ENCODE measurements at places on chromosomes 12 and 14.

- no peak for DNase-seq
Measured at GRCh38 chr14:33413381-33413780, 474.7 kb downstream of the NPAS3 start.

DNA sequence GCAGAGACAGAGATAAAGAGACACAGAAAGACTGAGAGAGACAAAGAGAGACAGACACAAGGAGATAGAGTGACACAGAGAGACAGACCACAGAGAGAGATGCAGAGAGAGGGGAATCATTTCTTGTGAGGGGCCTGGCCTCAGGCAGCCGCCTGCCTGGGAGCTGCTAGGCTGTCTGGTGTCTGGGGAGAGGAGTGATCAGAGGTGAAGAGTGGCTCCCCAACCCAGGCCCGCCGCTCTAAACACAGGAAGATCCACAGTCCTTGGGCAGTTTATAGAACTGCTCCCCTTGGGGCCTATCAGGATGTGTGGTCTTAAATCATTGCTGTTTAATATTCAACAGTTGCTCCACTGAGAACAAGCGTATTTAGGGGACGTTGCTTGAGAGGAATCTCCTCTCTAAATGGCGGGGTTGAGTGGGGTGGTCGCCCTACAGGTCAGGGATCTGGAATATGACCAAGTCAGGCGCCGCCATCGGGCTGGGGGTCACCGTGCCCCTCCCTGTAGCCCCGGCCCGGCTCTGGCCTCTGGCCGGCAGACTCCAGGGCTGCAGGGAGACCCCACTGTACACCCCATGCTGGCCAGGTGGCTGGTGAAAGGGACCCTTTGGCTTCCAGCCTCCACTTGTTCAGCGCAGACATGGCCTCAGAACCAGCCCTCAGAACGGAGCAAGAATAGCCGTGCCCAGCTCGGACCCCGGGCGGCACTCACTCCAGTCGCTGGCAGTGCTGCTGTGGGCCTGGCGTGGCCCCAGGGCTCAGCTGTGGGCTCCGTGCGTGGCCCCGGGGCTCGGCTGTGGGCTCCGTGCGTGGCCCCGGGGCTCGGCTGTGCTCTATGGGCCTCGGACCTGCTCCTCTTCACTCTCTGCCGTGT lies 89.4 kb downstream of the GALNT9 start:
- no peak for DNase-seq

- no peak for DNase-seq
Measured at GRCh38 chr14:64444140-64444539, 21.2 kb upstream of the AKAP5 start.

DNA sequence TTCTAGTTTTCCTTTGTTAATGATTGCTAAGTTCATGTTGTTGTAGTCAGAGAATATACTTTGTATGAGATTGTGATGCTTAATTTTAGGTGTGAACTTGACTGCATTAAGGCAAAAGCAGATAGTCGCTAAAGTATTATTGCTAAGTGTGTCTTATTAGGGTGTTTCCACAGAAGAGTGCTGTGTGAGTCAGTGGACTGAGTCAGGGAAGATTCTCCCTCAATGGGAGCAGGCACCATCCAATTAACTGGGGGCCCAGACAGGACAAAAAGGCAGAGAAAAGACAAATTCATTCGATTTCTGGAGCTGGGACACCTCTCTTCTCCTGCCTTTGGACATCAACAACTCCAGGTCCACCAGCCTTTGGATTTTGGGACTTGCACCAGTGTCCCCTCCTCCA lies 48.5 kb downstream of the BAZ1A start:
- DNase-seq, result no peak

DNA sequence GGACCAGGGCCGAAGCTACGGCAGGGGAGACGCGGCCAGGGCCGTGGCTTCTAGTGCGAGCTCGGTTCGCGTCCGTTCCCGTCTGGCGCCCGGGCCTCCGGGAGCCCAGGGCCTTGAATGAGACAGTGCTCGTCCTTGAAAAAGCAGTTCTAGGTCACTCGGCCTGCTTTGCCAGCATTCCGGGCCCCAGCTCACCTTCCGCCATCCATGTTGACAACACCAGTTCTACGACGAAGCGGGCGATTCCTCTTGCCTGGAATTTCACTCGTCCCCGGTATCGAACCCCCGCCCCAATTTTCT lies 4.5 kb downstream of the OR10AD1 start:
- DNase-seq, result no peak

DNA sequence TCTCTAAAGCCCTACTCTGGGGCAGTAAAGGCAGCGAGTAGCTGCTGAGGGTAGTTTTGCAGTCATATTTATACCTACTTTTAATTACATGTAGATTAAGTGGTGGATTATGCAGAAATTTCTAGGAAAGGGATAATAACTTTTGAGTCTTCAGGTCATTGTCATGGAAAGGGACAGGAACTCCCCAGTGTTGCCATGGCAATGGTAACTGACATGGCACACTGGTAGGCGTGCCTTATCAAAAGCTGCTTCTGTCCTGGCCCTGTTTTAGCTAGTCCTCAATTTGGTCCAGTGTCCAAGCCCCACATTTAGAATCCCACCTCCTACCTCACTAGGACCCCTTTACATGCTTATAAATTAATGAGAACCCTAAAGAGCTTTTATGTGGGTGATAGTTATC lies 303.1 kb downstream of the VRK1 start:
- DNase-seq, result no peak

DNA sequence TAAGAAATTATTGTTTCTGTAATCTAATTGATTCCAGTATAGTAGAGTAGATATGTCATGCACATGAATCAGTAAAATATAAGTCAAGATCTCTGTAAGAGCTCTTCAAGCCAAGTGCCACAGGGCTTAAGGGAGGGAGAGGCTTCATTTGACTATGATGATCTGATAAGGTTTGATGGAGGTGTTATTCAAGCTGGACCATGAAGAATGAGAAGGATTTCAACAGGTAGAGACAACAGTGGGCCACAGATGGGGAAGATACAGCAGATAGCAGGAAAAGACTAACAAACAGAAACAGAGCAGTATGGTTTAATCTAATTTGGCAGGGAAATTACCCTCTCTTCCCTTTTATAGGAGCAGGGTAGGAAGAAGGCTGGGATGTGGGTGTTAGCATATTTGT lies 40.6 kb upstream of the FKBP4 start:
- no peak for DNase-seq

GRCh38 chr14:104117341-104118005 lies 20.9 kb upstream of the KIF26A start:
- no peak for DNase-seq

GRCh38 chr14:59803052-59803540 lies 67.5 kb downstream of the RTN1 start:
- DNase-seq, result no peak

- no peak for DNase-seq
Measured at GRCh38 chr14:68404146-68404527, 388.7 kb downstream of the ZFP36L1 start.

GRCh38 chr12:100706033-100706432 lies 88.5 kb upstream of the ANO4 start:
- no peak for DNase-seq

DNA sequence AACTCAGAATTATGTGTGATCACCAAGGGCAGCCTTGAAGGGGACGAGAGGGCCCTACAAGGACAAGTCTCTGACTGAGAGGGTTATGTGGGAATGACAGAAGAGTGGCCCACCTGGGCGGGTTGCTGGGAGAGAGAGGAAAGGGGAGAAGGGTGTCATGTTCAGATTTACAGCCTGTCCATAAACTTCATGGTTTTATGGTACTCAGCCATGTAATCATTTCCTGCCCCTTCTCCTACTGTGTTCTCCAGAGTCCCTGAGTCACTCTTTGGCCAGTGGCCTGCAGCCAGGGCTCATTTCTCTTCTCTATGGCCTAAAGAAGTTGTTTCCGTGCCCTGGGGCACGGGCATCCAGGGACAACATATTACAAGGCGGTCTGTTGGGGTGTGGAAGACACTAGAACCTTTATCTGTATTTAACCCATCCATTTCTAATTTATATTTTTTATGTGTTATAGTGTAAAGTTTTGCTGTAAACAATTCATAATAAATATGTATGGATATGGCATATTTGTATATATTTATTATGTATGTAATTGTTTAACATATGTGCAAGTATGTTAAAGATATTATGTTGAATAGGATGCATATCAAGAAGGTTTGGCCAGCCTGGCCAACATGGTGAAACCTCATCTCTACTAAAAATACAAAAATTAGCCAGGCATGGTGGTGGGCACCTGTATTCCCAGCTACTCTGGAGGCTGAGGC lies 26.9 kb downstream of the DDX47 start:
- DNase-seq, result no peak

DNA sequence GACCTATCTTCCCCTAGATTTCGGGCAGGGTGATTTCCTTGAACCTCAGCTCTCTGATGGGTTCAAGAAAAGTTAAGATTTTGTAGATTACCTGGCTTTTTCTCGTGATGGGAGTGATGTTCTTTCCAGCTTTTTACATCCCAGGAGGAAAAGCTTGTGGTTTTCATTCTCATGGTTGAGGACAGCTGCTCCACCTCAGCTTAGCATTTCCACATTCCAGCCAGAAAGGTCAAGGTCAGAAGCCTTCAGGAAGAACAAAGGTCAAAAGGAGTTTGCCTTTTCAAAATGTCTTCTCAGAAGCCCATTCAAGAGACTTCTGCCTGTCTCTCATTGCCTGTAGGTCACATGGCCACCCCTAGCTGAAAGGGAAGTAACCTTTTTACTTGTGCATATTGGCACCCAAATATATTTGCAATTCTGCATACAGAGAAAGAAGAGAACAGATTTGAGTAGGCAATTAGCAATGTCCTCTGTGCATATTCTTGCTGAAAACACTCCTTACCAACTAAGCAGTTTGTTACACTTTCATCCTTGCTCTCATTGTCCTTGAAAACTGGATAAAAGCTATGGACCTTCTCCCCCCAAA lies 6.6 kb upstream of the ADGRD1 start:
- DNase-seq, result no peak

DNA sequence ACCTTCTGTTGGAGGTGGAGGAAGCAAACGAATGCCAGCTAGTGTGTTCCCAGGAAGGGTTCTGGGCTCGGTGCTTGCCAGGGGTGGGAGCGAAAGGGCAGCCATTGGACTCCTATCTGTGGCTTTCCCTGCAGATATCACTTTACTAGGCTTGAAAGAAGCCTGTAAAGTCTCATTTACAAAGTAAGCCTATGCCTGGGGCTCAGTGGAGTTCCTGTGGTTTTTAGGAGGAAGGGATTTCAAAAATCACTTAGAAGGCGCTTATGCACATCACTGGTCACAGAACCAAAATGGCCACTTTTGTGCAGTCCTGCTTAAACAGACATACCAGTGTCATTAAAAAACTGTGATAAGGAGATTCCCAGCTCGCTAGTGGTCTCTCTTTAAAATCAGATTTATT lies 22.7 kb downstream of the CLMN start:
- DNase-seq, result no peak

DNA sequence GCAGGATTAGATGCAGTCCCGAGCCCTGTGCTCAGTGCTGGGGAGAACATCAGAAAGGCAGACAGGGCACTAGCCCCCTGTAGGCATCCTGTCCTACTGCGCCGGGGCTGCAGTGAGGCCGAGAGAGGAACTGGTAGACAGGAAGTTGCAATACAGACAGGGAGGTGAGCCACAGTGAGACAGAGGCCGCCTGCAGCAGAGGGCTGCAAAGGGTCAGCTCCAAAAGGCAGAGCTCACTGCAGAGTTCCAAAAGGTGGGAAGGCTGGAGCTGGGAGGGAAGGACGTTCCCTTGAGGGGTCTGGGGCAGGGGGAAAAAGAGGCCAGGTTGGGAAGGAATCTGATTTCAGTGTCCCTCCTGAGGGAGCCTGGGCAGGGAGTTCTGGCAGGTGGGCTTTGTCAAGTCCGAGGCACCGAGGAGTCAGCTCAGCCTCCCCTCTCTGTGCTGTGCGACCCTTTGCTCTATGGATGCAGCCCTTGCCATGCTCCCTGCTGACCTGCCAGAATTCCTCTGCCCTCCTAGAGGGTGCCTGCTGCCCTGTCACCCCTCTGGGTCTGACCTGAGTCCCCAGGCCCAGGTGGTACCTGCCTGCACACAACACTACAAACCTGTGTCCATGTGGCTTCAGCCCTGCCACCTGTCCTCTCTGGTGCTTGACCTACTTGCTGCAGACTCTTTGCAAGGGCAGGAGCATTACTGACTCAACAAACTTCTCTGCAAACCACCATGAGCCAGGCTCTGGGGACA lies 63.5 kb downstream of the PRMT8 start:
- no peak for DNase-seq

GRCh38 chr12:69338120-69338859 lies 9.9 kb upstream of the LYZ start:
- no peak for DNase-seq

- no peak for DNase-seq
Measured at GRCh38 chr14:89493877-89494634, 77.0 kb upstream of the FOXN3 start.

- no peak for DNase-seq
Measured at GRCh38 chr12:68454892-68455291, 122.7 kb upstream of the MDM1 start.

- no peak for DNase-seq
Measured at GRCh38 chr12:2844786-2845185, 10.0 kb upstream of the NRIP2 start.

GRCh38 chr12:111650912-111651311 lies 34.8 kb downstream of the BRAP start:
- no peak for DNase-seq

DNA sequence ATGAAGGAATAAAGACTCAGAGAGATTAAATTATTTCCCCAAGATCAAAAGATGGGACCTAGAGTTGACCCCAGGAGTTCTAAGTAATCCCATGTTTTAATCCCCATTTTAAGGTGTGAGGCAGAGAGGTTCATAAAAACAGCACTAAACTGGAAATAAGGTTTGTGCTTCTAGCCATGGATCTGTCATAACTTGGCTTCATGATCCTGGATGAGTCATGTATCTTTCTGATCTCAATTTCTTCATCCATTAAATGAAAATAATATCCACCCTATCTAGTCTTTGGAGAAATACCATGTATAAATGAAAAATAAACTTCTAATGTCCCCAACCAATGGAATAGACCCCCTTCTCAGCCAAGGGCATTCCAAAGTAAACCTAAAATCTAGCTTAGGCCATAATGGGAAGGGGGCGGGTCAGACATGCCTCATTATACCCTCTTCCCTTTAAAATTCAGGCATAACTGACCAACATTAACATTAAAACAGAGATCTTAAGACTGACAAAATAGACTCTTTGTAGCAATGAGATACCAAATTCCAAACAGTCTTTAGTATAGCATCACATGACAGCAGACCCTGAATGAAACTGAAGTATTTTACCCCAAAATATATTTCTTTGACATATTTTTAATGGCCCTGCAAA lies 47.8 kb downstream of the SLC41A2 start:
- DNase-seq, result no peak

GRCh38 chr12:45794422-45794821 lies 64.9 kb downstream of the ARID2 start:
- DNase-seq, result no peak

GRCh38 chr12:121926874-121927706 lies 8.7 kb downstream of the CFAP251 start:
- DNase-seq, result no peak

DNA sequence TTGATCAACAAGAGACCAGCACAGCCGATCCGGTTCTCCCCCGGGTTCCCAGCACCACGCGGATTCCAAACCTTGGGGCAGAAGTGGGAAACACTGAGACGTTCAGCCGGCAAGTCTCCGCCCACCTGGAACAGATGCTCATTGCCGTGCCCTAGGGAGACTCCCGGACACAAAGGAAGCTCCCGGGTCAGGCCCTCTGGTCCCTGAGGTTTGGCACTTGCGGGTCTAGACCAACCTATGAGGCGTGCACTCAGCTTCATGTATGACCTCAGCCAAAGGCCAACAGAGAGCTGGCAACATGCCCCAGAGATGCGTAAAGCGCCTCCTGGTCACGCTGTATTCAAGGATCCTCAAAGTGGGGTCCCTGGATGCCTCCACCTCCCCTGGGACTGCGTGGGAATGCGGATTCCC lies 2.5 kb downstream of the RIMBP2 start:
- no peak for DNase-seq

GRCh38 chr14:99325591-99325990 lies 53.6 kb upstream of the BCL11B start:
- no peak for DNase-seq
